ENCODE measurements at places on chromosomes 16 and 17. TPM values are rescaled to one million over a fixed set of nuclear protein-coding genes. Genes with fewer than 3 reads are reported as not detected.

GRCh38 chr16:81852347-81852746 lies 73.3 kb downstream of the PLCG2 start:
- no peak for DNase-seq

- no peak for DNase-seq
Measured at GRCh38 chr16:31092330-31092729, 2.3 kb downstream of the VKORC1 start.

Gene ZG16
- total RNA-seq: not detected

DNA sequence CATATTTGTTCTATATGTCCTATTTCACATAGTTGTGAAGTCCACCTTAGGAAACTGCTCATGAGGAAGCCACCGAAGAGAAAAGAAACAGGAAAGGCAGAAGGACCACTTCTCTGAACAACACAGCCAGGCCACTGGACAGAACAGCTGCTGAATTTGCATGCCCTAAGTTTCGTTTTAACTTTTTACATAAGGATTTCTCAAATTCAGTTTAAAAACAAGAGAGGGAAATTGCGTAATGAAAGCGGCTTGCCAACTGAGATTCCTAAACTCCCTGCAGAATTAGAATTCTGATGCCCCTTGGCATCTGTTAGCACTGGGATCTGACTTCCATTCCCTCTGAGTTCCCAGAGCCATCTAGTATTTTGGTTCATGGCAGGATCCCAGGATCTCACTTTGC lies 5.0 kb upstream of the CCL8 start:
- peak; percentile 97 for DNase-seq

Gene HOXB1
- total RNA-seq: not detected
